HFF-Myc (cell line): ENCODE measurements at places on chromosomes 2 and 18.

- no peak for DNase-seq
Measured at GRCh38 chr2:173874003-173874893, 90.9 kb downstream of the SP3 start.

- no peak for DNase-seq
Measured at GRCh38 chr2:161250864-161251436, 57.3 kb upstream of the PSMD14 start.

- DNase-seq: no peak
Measured at GRCh38 chr18:9552191-9552590, 62.2 kb downstream of the PPP4R1 start.

GRCh38 chr2:48383036-48383435 lies 146.9 kb upstream of the STON1 start:
- DNase-seq: no peak

GRCh38 chr2:226611944-226612318 lies 187.7 kb downstream of the IRS1 start:
- DNase-seq: no peak

DNA sequence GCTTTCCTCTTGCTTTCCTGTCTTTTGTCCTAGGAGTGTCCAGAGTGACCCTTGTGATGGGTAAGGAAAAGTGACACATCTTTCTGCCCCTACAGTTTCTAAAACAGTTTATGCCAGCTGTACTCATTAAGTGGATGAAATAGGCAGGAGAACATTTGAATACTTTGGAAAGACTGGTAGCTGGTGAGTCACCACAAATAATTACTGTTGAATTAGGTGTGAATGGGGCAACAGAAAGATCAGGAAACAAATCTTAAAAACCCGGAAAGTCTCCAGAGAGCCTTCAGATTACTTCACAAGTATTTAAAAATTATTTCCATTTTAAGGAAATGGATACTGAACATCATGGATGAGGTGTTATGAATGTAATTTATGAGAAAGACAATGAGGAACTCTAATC lies 278.5 kb downstream of the CLIP4 start:
- no peak for DNase-seq

DNA sequence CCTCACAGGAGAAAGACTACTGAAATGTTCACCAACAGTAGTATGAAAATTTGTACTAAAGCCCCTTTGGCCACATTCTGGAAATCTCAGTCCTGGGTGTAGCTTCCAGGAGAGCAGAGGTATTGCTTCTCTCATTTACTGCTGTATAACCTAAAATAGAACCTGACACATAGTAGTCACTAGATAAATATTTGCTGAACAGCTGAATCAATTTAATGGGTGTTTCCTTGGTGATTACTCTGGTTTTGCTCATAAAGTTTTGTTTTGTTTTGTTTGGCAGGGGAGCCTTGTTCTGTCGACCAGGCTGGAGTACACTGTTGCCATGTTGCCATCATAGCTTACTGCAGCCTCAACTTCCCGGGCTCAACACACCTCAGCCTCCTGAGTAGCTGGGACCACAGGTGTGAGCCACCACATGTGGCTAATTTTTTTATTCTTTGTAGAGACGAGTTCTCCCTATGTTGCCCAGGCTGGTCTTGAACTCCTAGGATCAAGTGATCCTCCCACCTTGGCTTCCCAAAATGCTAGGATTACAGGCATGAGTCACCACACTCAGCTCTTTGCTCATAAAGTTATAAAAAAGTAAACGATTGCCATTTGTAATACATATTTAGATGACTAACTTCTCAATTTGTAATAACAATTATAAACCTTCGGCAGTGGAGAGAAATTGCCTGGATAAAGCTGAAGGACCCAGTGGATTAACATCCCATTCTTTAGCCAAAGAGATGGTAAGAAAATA lies 11.5 kb upstream of the PARD3B start:
- DNase-seq: no peak

DNA sequence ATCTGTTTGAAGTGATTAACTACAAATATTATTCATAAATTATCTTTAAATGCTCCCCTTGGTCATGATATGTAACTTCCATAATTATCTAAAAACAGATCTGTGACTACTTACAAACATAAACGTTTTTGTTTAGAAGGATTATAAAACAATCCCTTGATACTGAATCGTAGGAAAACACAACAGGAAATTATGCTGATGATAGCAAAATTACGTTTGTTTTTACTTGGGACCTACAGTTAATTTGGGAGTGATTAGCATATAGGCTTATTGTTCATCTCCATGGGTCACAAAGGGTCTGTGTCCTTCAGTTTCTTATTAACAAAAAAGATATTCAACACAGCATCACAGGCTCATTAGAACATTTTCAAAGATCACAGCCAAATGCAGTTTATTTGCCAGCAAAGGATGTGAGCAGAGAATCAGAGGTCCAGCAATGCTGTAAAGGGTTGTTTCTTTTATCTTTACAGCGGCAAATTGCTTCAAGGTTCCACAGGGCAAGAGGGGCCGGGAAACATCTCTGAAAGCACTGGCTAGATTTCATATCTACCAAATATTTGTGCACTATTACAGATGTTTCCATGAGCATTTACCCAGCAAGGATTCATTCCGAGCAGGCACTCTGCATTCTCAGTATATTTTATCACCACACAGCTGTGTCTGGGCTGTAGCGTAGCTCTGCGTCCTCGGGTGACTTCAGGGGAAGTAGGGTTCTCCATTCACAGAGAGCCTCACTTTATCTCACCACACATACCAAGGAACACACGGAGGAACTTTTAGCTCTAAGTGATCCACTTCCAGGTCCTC lies 4.1 kb downstream of the CCDC195 start:
- DNase-seq: no peak

- DNase-seq: no peak
Measured at GRCh38 chr2:118430510-118431164, 342.4 kb downstream of the INSIG2 start.

- no peak for DNase-seq
Measured at GRCh38 chr2:15038366-15039364, 406.1 kb downstream of the LRATD1 start.

DNA sequence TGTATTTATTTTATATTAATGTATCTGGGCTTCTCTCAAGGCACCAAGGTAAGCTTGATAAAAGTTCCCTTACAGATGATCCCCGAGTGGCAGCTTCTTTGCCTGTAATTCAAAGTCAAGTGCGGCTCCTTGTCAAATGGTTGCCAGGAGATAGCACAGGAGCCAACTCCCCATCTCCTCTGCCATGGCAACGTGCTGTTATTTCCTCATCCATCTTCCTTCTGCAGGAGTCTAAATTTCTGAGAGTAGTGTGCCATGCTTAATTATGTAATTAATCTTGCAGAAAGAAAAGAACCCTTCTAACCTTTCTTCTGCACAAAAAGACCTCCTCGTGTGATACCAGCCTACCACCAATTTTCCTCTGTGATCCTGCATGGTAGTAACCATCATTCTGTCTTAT lies 46.2 kb upstream of the ACMSD start:
- DNase-seq: no peak

DNA sequence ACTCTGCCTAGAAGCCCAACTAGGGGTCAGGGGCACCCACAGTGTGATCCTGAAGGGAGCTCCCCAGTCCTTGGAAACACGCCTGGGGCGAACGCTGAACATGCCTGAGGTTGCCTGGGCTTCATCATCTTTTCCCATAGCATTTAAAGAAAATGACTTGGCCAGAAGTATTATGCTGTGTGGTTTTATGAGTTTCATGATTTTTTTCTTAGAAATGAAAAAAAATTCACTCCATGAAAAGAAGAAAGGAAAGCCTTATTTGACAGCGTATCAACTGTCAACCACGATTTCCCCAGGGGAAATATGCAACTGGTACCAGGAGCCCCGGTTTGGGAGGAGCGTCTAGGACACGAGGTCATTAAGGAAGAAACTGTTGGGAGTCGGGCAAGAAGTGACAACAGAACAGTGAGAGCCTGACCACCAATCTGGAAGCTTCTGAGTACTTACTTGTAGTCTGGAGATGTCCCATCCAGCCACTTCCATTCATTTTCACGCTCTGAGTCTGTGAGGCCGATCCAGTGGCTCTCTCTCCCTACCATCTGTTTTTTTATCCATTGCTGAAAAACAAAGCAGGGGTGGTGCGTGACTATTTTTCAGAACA lies 63.5 kb upstream of the THOC1 start:
- peak; percentile 4 for DNase-seq

DNA sequence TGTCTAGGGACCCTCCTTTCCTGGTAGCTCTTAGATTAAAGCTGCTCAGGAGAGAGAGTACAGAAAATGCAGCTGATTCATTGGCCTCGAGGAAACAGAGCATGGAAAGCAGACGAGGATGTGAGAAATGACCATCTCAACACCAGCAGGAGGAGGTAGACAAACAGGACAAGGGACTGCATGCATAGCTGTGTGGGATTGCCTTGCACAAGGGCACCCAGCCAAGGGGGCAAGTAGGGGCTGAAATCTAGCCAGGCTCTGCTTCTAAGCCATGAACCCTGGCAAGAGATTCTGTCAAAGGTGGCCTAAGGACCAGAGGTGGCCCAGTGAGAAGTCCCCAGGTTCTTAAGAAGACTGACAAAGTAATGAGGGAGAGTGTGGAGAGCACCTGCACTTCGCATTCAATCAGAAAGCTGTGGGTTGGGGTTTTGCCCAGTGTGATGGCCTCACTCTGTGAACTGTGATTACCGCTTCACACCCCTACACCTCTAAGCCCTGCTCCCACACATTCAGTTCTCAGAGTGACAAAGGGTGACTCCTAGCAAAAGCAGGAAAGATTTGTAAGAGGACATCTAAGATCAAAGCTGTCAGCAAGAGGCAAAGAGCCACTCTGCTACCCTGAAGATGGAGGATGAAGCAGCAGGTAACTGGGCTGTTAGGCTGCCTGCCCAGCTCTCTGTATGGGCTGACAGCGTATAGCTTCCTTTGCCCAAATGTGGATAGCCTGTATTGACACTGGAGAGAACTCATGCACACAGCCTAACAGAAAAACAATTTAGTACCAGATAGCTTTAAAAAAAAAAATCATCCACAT lies 151.3 kb upstream of the PELI1 start:
- DNase-seq: no peak

GRCh38 chr2:162221064-162221463 lies 22.2 kb downstream of the FAP start:
- no peak for DNase-seq

DNA sequence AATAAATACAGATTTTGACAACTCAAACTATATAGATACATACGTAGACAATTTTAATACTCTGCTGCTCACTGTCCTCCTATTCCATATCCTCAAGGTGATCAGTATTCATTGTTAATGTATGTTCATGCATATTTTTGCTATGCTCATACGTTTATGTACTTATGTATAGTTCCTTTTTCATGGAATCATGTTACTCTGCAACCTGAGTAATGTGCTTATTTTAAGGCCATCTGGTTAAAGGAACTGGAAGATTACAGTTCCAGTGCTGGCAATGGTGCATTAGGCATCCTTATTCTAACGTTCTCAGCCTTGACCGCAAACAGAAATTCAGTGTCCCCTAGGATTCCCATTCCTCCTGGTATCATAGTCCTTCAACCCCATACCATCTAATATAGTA lies 385.0 kb upstream of the TNP1 start:
- DNase-seq: no peak

GRCh38 chr2:120661551-120661950 lies 74.1 kb upstream of the GLI2 start:
- DNase-seq: no peak

GRCh38 chr18:53799134-53799533 lies 425.3 kb downstream of the MBD2 start:
- peak; percentile 30 for DNase-seq

DNA sequence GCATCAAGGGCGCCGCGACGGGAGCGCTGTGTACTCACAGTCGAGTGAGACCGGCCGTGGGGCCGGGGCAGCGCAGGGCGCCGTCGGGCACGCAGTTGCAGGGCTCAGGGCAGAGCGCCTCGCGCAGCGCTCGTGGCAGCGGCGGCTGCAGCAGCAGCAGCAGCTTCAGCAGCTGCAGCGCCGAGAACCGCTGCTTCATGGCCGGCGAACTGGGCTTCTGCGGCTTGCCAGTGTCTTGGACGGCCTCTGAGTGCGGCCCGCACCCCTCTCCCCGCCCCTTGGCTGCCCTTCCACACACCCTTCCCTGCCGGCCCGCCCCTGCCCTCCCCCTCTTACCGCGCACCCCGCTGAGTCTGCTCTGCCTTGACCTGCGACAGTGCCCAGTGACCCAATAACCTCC lies at the start of gene LHCGR:
TSS of gene LHCGR (minus strand) at position 252 of the 400 bp plus-strand sequence. CDS start at position 199, 53 bp downstream.
- no peak for DNase-seq

DNA sequence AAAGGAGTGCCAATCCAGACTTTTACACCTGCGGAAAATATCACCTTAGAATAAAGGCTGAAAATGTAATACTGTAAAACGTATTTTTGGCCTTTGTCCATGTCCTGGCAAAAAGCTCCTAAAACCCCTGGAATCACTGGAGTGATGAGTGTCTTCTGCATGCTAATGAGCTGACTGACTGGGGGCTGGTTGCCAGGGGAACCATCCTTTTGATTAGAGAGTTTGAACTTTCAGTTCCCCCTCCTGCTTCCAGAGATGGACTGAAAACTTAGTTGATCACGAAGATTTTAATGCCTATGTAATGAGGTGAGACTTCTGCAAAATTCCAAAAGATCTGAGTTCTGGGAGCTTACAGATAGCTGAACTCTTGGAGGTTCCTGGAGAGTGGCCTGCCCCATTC lies 20.5 kb downstream of the PUM2 start:
- no peak for DNase-seq

- DNase-seq: no peak
Measured at GRCh38 chr2:54613386-54613785, 110.1 kb upstream of the EML6 start.

DNA sequence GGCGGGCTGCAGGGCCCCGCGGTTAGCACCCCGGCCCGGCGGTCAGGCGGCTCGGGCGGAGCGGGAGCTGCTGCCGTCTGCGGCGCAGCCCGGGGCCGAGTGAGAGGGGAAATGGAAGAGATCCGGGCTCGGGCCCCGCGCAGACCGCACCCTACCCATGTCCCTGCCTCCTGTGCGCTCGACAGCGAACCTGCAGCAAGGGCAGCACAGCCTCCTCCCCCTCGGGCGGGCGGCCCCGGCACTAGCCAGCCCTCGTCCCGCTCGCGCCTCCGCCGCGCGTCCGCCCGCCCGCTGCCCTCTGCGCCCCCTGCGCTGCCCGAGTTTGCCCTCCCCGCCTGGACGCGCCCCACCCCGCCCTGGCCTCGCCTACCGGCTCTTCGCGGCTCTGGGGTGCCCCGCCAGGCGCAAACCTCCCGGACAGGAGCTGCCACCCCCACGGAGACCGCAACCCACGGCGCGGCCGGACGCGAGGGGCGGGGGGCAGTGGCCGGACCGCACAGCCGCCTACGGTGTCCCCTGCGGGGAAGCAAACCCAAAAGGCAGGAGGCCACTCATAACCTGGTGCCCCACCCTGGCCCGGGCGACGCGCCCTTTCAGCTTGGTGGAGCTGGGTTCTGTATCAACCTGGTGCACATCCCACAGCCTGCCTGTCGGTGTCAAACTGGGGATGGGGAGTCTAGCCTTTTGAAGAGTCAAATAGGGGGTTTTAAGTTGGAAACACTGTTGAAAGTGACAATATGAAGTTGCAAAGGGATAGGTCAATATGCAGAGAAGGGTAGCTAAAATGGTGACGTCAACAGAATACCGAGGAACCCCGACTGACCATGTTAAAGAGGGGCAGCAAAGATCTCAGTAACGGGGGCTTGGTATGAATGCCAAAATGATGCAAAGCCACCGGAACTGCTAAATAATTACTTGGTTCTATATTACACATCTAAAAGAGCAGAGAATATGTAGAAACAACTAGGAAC lies at the start of gene IHH:
TSS of gene IHH (minus strand) at position 101 of the 971 bp plus-strand sequence. CDS start 454 bp downstream, outside the sequence.
- no peak for DNase-seq
